Activated CD4-positive, alpha-beta memory T cell treated with anti-CD3 and anti-CD28 coated beads, Interleukin-2, amount 10 ng/mL, durations not matched to agents 7 days and 5 days (primary cell): ENCODE measurements at places on chromosomes 3 and 15.

- DNase-seq: no peak
Measured at GRCh38 chr15:26087881-26088280, 224.8 kb upstream of the ATP10A start.

DNA sequence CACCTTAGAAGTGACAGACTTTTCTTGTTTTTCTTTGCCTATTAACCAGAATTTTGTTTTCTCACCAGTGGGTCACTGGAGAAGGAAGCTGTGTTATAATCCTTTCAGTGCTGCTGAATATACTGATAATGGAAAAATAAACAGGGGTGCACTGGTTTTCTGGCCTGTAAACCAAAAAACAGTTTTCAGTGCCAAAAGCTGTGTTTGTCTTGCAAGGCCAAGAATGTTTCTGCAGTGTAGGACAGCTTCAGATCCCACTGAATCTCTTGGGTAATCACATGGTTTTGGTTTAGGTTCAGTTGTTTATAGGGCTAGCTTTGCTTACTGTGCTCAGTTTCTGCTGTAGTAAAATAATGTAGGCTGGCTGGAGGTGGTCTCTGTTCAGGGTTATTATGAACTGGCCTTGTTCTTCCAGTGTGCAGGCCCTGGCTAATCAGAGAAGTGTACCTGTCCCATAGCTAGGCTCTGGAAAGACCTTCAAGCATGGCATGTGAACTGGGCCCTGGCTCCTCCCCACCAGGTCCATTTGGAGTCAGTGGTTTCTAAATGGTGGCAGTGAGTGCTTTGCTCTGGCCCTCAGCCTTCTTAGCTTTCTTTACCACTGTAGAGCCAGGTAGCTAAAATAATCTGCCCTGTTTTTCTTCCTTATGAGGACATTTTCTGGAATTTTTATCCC, 18.7 kb downstream of the PDE8A start:
- no peak for DNase-seq

DNA sequence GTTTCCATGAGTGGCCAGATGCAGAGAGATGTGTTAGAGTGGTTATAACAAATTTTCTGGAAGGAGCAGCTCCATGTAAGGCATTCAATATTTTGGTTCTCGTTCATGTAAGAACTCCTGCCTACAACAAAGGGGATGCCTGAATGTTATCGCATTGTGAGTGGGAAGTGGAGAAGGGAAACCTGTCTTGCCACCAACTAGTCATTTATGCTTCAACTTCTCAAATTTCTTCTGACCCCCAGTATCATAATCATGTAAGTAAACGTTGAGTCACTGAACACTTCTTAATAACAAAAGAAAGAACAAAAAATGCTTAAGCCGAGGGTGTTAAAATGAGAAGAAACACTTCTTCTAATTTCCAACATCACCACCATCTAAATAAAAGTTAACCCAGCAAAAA, 62.0 kb upstream of the MRPL3 start:
- DNase-seq: no peak

- peak; percentile 10 for DNase-seq
Measured at GRCh38 chr15:31305375-31305774, 21.3 kb upstream of the KLF13 start.

- no peak for DNase-seq
Measured at GRCh38 chr15:60982249-60982910, 246.7 kb downstream of the RORA start.

DNA sequence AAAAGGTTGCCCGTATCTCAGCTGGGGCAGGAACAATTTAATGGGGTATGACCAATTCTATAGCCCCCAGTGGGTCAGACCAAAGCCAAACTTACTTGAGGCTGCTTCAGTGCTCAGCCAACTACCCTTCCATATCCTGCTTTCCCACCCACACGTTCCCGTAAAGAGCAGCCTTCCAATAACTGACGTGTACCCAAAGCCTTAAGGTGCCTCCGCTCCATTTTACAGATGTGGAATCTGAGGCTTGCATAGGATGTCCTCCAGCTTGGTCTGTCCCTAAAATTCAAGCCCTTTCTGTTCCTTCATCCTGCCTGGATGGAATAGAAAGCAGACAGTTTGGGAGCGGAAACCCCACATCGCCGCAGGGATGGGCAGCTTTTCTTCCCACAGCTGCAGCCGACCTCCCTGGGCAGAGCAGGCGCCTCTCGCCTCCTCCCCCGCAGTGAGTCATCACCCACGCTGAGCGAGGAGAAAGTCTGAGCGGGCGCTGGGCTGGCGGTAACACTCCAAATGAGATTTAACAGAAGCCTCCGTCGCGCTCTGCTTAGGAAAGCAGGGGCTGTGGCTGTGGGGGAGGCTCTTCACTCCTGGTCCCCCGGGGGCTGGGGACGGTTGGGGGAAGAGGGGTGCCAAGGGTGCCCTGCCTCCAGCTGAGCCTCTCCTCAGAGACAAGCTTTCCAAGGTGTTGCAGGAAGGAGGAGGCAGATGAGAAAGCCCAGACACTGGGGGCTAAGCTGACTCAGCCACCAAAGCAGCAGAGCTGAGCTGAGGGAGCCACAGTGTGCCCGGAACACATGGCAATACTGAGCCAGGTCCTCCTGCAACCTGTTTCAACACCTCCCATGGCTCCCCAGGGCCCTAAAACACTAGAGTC, 57.8 kb upstream of the HRH1 start:
- peak; percentile 55 for DNase-seq

DNA sequence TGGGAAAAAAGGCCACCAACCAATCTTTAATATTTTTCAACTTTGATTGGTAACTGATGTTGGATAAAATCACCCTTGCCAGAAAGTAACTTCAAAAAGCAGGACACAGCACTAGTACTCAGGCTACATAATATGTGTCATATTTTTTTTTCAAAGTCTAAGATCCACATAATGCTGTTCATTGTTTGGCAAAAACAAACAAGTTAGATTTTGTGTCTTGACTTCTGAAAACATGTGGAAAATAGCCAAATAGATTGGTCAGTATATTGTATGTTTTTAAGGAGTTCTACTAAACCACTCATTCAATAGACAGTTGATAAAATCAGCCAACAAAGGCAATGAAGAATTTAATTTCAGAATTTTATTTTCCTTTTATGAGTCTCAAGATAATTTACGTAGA, 111.7 kb upstream of the CCDC54 start:
- no peak for DNase-seq

DNA sequence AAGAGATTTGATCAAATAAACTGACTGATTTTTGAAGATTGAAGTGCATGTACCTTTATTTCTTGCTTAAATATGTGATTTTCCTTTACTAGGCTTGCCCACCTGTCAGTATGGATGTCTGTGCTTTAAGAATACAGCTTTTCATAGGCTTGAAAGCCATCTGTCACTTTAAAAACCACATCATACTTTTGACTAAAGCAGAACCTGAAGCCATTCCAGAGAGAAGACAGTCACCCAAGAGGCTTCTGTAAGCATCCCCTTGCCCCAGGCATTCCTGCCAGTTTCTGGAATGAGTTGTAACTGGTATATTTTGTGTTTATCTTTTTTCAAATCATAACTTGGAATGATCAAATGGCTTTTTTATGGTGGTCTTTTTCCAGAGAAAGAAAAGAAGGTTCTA, 24.0 kb downstream of the HPS3 start:
- DNase-seq: no peak

- no peak for DNase-seq
Measured at GRCh38 chr3:98980915-98981596, 79.6 kb upstream of the DCBLD2 start.

DNA sequence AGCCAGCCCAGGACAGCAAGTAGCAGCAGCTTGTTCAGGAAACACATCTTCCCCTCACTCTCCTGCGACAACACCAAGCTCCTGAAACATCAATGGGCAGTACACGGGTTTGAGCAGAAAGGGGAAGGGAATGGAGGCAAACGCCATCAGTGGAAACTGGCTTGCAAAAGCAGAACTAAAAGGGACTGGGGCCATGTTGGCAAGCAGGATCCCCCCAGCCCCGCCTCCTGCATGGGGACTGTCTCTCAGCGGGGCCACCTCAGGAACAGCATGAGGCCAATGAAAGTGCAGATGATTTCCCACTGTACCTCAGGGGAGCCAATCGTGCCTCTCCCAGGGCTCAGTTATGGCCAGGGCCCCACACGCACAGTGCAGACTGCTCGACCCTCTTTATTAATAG, 6.8 kb downstream of the CDAN1 start:
- no peak for DNase-seq

DNA sequence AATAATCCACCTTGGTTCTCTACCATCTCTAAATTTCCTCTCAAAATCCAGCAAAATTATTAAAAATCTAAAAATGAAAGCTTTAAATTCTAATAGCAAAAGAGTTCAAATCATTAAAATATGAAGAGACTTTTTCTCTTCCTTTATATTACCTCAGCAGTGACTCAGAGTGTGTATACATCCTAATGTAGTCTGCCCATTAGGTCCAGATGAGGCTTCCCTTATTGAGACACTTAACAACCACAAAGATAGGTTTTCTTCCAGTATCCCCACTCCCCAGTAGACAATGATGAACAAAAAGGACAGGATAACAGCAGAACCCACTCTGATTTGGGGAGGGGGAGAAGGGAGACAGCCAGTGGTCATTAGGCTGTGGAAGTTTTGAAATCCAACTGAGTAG, 61.5 kb upstream of the DCBLD2 start:
- no peak for DNase-seq

GRCh38 chr3:169657351-169658124, 6.0 kb downstream of the MECOM start:
- DNase-seq: no peak

DNA sequence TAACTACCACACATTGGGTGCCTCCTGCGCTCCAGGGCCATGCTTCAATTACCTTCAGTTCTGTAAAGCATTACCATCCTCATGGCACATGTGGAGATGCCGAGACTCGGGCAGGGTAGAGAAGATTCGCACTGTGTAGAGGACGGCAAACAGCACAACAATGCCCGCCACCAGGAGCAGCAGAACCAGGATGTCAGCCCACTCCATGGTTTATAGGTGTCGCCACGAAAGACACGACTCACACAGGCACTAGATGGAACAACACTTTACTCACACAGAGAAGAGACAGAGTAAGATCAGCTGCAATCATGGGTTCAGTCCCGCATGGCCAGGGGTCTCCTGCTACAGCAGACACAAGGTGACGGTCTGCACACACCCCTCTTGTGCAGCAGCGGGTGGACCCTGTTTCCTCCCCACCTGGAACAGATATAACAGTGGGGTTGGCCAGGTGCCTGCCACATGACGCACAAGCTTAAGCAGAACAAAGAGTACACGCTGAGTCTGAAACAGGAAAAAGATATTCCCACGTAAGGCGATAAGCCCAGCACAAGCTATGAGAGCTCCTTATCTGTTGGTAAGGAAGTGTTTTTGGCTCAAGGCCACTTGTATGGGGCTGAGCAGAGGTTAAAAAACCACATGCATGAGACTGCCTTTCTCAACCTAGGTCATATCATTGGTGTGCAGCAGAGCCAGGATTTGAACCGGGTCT, 2.5 kb upstream of the TBC1D21 start:
- no peak for DNase-seq

DNA sequence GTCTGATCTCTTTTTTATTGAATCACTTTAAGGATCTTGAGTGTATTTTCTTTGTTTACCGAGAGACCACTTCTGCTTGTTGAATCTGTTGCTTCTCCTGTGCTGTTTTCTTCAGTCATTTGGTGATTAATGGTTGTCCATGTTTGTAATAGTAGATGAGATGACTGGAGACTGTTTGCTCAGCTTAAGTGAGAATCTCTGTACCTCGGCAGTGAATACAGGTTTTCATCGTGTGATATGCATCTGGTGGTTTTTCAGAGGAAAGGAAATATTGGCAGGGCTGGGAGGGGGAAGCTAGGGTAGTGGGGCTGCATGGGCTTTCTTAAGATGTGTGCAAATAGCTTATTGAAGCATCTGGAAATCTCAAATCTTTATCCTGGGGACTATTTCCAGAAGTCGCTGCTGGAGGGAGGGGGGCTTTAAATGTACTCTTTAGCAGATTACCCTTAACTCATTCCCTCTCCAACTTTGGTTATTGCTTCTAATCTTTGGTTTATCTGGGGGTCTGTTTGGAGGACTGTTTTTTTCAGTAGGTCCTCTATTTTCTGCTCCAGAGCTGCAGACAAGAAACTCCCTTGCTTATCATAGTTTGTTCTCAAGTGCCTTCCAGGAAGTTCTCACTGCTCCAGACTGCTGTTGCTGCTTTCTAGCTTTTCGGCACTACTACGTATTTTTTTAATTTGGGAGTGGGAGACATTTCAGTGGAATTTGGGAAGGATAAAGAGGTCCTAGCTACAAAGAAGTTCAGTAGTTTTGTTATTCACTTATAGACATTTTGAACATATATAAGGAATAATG, 19.4 kb downstream of the CMTM8 start:
- DNase-seq: no peak

DNA sequence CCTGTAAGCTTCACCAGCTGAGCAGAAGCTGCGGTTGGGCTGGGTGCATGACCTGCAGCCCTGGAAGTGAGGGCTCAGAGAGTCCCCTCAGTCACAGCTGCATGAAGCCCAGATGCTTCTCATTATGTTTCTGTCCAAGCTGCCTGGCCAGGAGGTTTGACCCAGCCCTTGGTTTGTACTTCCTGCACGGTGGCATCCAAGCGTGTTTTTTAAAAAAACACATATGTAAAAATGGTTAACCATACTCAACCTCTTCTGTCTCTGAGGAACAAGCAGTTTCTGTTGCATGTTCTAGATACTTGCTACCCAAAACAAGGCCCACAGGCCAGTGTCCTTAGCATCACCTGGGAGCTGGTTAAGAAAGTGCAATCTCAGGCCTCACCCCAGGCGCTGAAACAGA, 76.0 kb upstream of the ATP10A start:
- DNase-seq: no peak

- no peak for DNase-seq
Measured at GRCh38 chr15:46854564-46854963, 862.7 kb upstream of the SEMA6D start.

DNA sequence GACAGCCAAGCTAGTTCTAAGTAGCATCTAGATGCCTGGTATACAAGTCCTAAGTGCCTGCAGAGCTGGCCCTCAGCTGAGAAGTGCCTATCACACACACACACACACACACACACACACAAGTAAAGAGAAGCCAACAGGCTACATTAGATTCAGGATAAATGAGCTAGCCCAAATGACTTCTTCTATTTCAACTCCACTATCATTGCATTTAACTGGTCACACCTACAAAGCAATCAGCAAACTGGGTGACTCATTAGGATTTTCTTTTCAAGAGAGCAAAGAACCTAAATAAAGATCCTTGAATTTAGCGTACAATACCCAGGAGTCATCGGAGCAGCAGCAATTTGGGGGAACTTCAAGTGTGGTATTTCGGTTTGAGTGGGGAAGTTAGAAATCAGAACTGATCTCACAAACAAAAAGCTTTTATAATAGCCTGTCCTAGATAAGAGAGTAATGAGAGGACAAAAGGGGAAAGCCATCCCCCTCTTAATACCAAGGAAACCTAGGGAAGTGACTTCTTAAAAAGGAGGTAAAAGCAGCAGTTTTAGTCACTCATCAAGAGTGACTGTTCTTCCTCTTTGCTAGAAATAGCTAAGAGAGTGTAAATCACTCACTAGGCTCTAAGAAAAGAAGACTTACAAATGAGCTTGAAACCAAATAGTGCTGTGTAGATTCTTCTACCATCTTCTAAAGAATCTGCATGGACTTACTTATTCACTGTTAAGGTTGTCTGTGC, 112.7 kb downstream of the TNIK start:
- no peak for DNase-seq
